ENCODE measurements at places on chromosomes 3 and 15. TPM values are rescaled to one million over a fixed set of nuclear protein-coding genes. Genes with fewer than 3 reads are reported as not detected.

ANKUB1 gene
- total RNA-seq: not detected

GRCh38 chr3:43689766-43690399, 855 bp upstream of the ABHD5 start:
- no peak for DNase-seq

IL5RA gene
- 0.35 TPM for total RNA-seq

GRCh38 chr15:48112242-48112641, 8.5 kb upstream of the SLC24A5 start:
- no peak for DNase-seq

DNA sequence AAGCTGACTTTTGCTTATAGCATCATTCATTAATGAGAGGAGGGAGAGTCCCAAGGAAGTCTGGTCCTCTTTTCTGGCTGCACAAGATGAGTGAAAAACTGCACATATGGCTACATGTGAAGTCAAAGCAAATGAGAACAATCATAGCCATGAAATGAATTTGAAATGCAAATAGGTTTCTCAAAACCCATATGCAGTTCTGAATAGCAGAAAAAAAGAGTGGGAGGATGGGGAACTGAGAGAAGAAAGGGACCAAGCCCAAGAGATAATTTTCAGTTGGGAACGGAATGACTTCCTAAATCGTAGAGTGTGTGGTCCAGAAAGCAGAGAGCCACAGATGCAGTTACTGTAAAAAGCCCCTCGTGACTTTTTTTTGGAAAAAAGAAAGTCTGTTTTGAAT, 66.3 kb downstream of the GTPBP8 start:
- no peak for DNase-seq

DNA sequence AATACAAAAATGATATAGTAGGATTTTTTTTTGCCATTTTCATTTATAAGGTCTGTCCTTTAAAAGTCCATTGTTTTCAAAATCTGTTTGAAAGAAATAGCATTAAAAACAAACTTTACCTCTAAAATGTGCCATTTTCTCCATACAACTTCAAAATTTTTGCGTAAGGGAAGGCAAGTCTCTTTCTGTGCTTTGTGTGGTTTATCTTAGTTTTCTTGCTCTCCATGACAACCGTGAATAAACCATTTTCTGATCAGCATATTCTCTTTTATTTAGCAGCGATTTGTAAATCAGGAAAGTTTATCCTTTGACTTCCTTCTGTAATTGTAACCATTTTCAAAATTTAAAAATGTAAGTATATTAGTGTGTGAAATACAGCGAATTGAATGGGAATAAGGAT, 147.9 kb upstream of the CGNL1 start:
- no peak for DNase-seq

DNA sequence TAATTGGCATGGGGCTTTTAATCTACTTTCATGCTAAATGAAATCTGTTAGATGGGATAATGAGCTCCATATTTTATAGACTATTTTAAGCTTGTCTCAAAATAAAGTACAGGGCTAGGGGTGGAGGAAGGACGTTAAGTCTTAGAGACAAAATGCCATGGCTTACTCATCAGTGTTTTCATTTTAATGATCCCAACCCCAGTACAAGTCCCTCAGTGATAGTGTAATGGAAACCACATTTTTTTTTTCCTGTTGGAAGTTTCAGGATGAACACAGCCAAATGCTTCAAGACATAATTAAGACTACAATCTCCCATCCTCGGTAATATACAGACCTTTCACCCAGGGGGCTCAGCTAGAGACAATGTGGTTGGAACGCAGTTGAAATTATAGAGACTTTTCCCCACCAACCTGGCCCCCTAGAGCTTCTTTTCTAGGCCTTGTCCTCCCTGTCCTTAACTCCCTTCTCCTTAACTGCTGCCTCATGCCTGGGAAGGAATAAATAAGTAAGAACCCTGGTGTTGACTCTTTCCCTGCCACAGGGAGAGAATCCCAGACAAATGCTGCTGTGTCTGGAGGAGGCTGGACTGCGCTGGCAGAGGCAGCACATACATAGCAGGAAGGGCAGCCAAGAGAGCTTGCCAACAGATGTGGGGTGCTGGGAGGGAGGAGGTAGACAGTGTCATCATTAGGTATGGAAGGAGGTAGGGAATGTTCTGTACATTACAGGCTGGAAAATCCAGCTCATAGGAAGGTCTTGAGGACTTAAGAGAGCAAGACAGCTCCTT, 115.4 kb upstream of the ROPN1 start:
- DNase-seq: no peak

- no peak for DNase-seq
Observed at GRCh38 chr3:131396170-131396569, 14.6 kb downstream of the NUDT16 start.

Measured in activated T-cell treated with anti-CD3 and anti-CD28 coated beads, Interleukin-2, amount 50 U/mL, for 4 hours (primary cell).